ENCODE measurements at places on chromosomes 4 and X.

DNA sequence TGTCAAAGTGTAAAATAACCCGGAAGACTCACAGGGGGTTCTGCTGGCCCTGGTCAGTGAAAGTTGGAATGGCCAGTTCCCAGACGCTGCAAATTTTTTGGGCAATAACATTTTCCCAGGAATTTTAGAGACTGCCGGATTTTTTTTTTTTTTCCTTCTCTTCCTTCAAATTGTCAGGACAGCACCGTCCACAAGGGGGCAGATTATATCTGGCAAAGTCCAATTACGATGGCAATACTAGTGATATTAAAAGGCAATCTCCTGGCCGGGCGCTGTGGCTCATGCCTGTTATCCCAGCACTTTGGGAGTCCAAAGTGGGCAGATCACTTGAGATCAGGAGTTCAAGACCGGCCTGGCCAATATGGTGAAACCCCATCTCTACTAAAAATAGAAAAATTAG is 20.5 kb downstream of the SLC25A5 start:
- DNase-seq = peak; percentile 29

DNA sequence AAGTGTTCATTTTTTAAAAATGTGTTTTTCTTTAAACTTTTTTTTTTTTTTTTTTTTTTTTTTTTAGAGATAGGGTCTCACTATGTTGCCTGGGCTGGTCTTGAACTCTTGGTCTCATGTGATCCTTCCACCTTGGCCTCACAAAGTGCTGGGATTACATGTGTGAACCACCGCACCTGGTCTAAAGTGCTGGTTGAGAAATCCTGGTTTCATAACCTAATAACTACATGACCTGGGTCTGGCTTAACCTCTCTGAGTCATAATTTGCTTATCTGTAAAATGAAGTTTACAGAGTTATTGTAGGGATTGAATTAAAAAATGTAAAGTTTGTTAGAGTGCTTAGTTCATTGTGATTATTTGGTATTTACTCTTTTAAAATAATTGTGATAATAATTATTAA is 5.2 kb downstream of the HSD17B13 start:
- DNase-seq = no peak

DNA sequence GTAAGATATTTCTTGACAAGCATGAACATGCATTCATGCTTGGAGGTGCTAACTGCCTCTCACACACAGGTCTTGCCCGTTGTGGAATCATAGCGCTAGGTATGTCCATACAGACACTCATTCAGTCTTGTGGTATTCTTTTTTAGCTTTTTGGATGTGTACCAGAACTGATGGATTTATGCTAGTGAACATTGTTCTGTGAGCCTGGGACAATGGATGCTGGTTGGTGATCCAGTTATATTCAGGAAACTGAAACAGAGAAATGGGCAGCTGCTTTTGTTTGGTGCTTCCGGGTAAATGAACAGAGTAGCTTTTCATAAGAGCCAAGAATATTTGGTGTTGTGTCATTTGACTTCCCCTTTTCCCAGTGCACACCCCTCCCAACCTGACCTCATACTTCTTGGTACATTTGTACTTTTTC is 78.9 kb upstream of the SLC4A4 start:
- DNase-seq = no peak

GRCh38 chrX:14825851-14826250 is 47.0 kb downstream of the FANCB start:
- no peak for DNase-seq

DNA sequence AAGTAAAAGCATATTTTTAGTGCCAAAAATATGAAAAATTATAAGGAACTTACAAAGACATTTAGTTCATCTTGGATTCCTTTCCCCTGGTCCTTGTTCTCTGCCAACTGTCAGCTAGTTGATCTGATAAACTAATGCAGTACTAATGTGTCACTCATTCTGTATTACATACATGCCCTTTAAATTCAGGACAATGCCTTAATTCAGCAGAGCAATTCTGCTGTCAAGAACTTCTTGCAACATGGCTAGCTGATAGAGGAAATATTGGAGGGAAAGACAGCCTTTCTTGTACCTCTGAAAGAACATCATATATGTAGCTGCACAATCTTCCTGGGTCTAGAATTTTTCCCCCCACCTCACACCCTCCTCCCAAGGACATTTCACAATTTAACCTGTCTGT is 480.1 kb downstream of the RPA4 start:
- no peak for DNase-seq

GRCh38 chr4:66885501-66886165 is 659.7 kb downstream of the CENPC start:
- DNase-seq = no peak

GRCh38 chrX:3777416-3777815 is 64.0 kb upstream of the PRKX start:
- DNase-seq = no peak

DNA sequence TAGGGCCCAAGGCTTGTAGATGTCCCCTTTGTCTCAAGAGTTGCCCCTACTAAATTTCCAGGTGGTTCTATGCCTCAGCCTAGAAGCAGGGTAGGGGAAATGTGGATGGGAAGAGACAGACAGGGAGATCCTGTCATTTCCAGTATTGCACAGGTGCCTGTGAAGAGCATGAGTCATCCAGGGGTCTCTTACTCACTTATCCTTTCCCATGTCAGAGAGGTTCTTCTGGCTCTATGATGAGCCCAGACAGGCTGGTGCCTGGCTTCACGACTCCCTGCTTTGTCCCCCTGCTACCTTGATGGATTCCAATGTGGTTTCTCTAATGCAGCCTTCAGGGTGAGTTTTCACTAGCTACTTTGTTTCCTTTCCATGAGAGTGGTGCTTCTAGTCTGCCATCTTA is 35.2 kb upstream of the DDX60 start:
- DNase-seq = no peak

DNA sequence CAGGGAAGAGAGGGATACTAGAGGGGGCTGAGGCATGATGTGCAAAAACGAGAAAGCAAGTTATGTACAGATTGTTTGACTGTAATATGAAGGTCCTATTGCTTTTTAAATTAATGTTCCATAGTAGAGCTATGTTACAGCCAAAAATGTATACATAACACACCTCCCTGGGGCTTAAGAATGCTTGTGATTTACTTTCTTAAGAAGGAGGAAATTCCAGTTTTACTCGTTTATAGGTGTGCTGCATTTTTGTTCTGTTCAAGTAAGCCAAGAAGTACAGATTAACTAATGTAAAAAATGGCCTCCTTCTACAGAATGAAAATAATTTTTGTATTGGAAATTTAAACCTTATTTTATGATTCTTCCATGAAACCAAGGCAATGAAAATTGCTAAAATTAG is 614.4 kb upstream of the NR3C2 start:
- DNase-seq = no peak

DNA sequence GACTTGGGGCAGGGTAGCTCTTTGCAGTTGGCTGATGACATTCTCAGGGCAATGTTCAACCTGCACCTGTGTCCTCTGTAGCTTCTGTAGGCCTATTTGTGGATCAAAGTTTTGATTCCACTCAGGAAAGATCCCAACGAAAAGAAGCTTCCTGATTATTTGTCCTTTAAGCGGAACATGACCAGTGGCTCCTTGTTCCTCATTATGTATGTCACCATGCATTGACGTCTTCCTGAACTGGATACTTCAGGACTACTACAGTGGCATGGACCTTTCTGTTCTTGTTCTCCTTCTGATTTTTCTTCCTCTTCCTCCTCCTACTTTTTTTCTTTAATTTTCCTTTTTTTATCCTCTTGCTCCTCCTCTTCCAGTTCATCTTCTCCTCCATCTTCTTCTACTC is 62.4 kb downstream of the NBDY start:
- no peak for DNase-seq

DNA sequence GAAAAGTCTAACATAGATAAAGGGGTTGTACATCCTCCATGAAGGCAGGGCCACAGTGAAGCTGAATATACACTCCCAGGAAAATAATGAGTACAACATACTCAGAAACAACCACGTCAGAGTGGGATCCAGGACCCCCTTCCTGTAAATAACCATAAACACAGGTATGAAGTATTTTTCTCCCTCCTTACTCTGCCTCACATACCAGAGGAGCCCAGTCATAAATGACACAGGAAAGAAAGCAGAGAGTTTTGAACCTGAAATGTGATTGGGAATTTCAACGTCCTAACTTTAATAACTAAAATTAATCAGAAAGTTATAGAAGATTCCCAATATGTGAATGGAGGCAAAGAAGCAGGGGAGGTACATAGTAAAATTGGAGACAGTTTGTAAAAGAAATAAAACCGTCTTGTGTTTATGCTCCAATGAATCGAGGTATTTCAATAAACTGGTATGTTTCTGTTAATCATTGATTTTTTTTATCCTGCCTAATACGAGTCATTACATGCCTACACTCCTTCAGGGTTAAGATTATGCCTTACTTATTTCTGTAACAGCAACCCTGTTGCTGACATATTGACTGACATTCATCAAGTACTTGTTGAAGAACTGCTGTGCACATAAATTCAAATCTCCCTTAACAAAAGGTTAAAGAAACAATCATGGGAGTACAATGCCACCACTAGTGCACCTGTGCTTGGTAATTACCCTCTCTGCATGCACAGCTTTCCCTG is 431.3 kb downstream of the KCNIP4 start:
- no peak for DNase-seq

DNA sequence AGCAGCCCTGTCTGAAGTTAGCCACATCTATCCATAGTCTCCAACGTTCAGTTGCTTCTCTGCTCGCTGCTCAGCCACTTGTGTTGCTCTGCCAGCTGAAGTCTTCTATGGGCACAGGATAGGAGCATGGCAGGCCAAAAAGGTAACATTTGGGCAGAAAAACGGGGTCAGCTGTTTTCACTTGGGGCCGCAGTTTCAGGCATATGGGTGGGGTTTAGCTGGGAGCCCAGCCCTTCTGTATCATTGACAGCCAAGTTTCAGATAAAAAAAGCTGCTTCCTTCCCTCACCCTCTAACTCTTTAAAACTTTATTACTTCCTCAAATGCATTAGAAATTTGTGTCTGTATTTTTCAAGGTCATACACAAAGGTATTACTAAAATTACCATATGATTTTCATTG is 18.4 kb upstream of the MANBA start:
- DNase-seq = no peak

GRCh38 chr4:150479657-150480056 is 102.3 kb upstream of the MAB21L2 start:
- no peak for DNase-seq

DNA sequence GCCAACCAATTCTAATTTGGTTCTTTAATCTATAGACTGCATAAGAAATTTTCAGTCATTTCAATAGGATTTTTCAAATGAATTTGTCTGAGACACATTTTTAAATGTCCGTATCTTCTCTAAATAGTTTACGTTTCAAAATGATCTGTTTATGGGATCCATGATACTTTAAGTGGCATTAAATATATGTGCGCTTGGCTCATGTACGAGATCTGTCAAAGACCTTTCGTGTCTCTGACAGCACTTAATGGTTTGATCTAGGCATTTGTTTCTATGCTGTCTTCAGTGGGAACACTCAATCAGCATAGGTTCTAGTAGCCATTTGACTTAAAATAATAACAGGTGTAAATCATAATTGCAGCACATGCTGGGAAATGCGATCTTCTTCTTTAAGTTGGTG is 731.0 kb downstream of the CENPC start:
- no peak for DNase-seq

DNA sequence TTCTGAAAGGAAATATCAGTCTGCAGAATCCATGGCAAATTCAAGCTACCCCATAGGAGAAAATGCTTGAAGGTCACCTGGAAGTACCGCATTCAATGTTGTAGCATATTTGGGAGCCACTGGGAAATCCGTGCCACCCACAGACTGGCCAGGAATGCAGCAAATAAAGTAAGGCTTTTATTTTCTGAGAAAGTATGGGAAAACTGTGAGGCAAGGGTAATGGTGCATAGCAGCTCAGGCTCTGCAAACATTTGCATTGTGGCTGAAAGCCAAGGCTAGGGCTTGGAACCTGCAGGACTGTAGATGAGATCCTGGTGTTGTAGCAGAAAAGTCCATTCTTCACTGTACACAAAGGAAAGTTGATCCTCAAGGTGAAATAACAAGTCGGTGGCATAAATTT is 450.9 kb upstream of the NR3C2 start:
- no peak for DNase-seq

DNA sequence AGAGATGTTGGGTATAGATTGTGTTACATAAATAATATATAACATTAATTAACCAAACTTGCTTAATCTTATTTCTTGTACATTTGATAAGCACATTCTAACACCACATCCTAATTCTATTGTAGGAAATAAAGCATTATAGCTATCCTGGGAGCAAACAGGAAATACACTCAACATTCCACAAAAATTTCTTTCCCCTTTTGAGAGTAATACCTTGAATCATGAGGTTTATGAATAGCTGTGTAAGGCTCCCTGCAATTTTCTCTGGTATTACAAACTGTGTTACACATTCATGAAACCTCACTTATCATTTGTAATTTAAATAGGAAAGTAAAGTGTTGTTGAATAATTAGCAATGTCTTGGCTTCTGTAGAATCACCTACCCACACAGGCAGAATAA is 95.1 kb downstream of the TMEM47 start:
- DNase-seq = no peak

DNA sequence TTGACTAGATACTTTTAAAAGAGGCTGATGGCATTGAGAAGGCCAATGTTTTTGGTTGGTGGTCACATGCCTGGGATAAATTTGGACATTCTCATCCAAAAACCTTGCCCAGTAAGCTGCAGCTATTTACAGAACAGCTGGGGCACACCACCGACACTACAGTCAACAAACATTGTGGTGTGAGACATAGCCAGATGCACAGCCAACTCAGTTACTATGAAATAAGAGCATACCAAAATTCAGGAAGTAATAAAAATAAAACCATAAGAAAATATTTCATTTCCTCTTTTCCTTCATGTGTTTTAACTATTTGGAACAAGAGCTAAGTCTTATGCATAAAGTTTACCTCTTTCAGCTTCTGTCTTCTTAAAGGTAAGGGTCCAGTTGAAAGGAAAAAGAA is 8.8 kb downstream of the PPM1K start:
- DNase-seq = no peak

GRCh38 chr4:7703688-7704087 is 236.0 kb downstream of the AFAP1 start:
- no peak for DNase-seq

DNA sequence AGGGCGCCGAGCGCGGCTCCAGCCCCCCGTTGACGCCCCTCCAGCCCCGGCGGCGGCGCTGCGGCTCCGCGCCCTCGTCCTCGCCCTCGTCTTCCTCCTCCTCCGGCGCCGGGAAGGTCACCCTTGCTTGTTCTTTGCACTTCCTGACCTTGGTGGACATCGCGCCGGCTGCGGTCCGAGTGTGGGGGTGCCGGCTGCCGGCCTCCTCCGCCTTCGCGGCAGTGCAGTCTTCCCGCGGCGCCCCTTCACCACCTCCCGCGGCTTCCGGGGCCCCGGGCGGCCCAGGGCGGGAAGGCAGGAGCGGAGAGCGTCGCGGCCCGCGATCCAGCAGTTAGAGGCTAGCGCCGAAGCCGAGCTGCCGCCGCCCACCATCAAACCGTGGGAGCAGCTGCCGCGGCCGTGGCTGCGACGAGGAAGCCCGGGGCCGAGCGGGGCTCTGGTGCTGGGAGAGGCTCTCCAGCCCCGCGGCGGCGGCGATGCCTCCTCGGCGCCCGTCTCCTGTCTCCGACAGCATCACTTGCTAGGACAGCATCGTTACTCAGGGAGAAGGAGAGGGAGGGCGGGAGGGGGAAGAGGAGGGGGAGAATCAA is at the start of gene TRPC3:
TSS of gene TRPC3 (minus strand) at position 540 of the 590 bp plus-strand sequence. CDS start at position 160, 380 bp downstream.
- DNase-seq = peak; percentile 37
